ENCODE measurements at places on chromosomes 13 and 19.

GRCh38 chr13:51643882-51644281, 59.6 kb downstream of the WDFY2 start:
- DNase-seq: no peak

GRCh38 chr19:5918463-5919079, 4.5 kb downstream of the CAPS start:
- no peak for DNase-seq

- DNase-seq: peak; percentile 32
Measured at GRCh38 chr19:11699931-11700794, 38.6 kb downstream of the ZNF823 start.

DNA sequence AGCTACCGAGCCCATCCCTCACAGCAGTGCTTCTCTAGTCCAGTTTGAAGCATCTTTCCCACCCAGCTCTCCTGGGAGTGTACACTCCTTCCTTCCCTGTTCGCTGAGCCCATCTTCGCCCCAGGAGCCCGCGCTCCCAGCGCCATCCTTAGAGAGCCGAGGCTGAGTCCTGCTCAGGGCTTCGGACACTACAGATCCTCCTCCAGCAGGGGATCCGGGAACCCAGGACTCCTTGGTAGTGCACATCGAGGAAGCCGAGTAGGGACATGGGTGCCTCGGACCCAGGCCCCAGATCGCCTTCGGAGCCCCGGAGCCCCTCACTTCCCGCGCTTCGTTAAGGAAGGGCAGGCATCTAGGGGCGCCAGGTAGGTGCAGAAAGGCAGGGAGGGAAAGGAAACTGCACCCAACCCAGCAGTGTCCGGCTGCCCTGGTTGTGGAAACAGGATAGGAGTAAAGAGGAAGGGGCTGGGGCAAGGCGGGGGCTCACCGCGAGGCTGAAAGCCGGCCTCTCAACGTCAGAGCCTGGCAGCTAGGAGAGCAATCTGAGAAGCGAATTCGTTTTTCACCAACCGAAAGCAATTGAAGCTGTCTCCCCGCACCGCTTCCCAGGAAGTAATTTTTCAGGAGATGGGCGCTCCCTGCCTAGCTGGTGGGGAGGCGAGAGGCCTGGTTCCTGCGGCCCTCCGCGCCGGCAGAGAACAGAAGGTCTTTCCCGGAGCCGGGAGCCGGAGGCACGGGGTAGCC, 1.0 kb downstream of the PDX1 start:
- no peak for DNase-seq

- no peak for DNase-seq
Measured at GRCh38 chr13:106173891-106174610, 361.4 kb downstream of the EFNB2 start.

- peak; percentile 38 for DNase-seq
Measured at GRCh38 chr13:109145631-109146030, 516.2 kb downstream of the MYO16 start.

DNA sequence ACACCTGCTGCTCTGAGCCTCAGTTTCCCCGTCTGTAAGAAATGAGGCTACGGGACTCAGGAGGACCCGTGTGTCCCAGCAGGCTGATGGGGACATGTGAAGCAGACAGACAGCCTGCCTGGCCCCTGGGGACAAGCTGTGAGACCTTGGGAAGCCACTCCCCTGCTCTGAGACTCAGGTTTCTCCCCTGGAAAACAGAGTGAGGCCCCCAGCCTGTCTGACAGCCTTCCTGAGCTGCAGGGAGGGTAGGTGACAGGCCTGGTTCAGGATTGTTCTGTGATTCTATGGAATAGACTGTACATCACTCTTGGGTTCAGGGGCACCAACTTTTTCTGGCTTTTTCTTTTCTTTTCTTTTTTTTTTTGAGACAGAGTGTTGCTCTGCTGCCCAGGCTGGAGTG, 2.9 kb upstream of the NTF4 start:
- DNase-seq: peak; percentile 74

- no peak for DNase-seq
Measured at GRCh38 chr13:23671897-23672296, 101.7 kb downstream of the TNFRSF19 start.

DNA sequence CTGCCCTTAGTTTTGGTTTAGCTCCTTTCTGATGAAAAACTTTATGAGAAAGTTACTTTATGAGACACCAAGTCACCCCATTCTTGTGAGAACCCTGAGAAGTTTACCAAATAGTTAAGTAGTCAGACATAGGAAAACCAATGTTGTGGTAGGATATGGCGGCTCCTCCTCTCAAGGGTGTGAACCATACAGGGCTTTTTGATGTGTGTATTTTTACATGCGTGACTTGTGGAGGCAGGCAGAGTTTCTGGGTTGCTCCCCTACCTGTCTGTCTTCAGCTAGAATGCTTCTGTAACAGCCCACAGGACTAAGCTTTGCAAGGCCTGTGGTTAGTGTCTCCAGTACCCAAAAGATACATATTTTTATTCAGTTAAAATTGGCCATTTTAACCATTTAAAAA, 18.3 kb downstream of the UBAC2 start:
- DNase-seq: no peak

- peak; percentile 12 for DNase-seq
Measured at GRCh38 chr13:78875792-78876580, 217.0 kb upstream of the OBI1 start.

GRCh38 chr13:113297370-113298042, 467 bp downstream of the LAMP1 start:
- no peak for DNase-seq
